ENCODE measurements at places on chromosomes 11 and 22.

GRCh38 chr11:130006929-130007328 is 4.3 kb upstream of the PRDM10 start:
- H3K27ac ChIP-seq: no peak overlapping the region
- H3K27me3 ChIP-seq: no peaks in the 10 kb centered on the region
- no peaks in the 10 kb centered on the region for H3K4me1 ChIP-seq
- no peak overlapping the region for H3K4me3 ChIP-seq
- DNase-seq: no peak
- no peaks in the 10 kb centered on the region for H3K36me3 ChIP-seq

DNA sequence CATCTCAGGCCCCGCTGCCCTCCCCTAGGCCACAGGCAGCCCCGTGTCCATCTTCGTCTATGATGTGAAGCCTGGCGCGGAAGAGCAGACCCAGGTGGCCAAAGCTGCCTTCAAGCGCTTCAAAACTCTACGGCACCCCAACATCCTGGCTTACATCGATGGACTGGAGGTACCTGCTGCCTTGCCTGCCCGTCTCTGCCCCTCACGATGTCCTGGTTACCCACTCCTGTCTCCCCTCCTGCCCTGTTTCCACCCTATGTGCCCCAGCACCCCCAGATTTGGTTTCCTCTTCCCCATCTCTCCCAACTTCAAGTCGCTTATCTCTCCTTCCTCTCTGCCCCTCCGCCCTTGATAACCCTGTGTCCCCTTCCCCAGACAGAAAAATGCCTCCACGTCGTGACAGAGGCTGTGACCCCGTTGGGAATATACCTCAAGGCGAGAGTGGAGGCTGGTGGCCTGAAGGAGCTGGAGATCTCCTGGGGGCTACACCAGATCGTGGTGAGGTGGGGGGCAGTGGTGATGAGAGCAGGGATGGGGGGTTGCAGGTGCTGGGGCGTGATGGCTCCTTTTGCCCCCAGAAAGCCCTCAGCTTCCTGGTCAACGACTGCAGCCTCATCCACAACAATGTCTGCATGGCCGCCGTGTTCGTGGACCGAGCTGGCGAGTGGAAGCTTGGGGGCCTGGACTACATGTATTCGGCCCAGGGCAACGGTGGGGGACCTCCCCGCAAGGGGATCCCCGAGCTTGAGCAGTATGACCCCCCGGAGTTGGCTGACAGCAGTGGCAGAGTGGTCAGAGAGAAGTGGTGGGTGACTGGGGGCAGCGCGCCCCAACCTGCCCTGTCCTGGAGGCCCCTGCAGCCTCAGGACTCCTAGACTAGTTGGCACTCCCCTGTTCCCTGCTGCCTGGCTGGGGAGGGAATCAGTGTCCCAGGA is 930 bp downstream of the SCYL1 start:
- peaks cover 18% of the 10 kb centered on the region for H3K4me1 ChIP-seq
- H3K36me3 ChIP-seq: peaks cover 41% of the 10 kb centered on the region
- H3K4me3 ChIP-seq: peak overlapping the region; percentile 90
- no peaks in the 10 kb centered on the region for H3K27me3 ChIP-seq
- peak overlapping the region; percentile 95 for H3K27ac ChIP-seq
- DNase-seq: no peak

GRCh38 chr22:45053094-45053493 is 43.3 kb upstream of the PHF21B start:
- H3K27me3 ChIP-seq: no peaks in the 10 kb centered on the region
- no peaks in the 10 kb centered on the region for H3K36me3 ChIP-seq
- DNase-seq: no peak
- H3K4me3 ChIP-seq: no peak overlapping the region
- H3K4me1 ChIP-seq: no peaks in the 10 kb centered on the region

DNA sequence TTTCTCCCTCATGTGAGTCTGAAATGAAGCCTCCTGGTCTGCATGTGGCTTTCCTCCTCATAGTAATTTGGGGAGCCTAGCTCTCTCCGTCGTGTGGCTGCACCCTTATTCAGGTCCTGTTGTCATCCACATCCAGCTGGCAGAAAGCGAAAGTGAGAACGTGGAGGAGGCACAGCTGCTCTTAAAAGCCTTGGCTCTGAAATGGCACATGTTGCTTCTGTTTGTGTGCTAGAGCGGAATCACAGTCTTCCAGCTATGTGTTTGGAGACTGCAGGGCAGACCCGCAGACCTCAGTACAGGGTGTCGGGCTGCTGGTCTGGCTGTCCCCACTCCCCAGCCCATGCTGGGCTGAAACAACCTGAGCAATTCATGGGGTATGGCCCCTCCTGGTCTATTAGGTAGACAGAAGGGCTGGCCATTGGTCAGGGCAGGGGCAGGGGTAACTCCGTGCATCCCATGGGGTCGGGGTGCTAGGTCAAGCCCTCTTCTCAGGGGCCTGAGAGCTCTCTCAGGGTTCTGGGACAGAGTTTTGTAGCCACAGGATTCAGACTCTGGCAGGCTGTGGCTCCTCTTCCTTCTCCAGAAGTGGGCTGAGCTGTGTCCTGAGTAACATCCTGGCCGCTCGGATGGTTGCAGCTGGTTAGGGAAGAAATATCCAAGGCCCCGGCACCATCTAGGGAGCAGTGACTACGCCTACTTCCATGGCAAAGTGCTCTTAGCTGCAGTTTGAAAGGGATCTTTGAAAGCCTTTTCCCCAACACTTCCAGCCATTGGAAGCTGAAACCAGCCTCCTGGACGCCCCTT is 50.6 kb downstream of the C11orf96 start:
- H3K36me3 ChIP-seq: no peaks in the 10 kb centered on the region
- H3K4me1 ChIP-seq: peaks cover 25% of the 10 kb centered on the region
- no peaks in the 10 kb centered on the region for H3K27me3 ChIP-seq
- H3K27ac ChIP-seq: peak overlapping the region; percentile 79
- H3K4me3 ChIP-seq: peak overlapping the region; percentile 40

GRCh38 chr11:65895482-65895981 is 4.7 kb downstream of the FOSL1 start:
- H3K4me1 ChIP-seq: peaks cover 38% of the 10 kb centered on the region
- no peaks in the 10 kb centered on the region for H3K27me3 ChIP-seq
- peak overlapping the region; percentile 21 for H3K27ac ChIP-seq
- DNase-seq: no peak

- no peak for DNase-seq
- no peaks in the 10 kb centered on the region for H3K27me3 ChIP-seq
- H3K27ac ChIP-seq: no peak overlapping the region
- no peaks in the 10 kb centered on the region for H3K36me3 ChIP-seq
Observed at GRCh38 chr22:27219036-27219435, 561.6 kb downstream of the MIAT start.

DNA sequence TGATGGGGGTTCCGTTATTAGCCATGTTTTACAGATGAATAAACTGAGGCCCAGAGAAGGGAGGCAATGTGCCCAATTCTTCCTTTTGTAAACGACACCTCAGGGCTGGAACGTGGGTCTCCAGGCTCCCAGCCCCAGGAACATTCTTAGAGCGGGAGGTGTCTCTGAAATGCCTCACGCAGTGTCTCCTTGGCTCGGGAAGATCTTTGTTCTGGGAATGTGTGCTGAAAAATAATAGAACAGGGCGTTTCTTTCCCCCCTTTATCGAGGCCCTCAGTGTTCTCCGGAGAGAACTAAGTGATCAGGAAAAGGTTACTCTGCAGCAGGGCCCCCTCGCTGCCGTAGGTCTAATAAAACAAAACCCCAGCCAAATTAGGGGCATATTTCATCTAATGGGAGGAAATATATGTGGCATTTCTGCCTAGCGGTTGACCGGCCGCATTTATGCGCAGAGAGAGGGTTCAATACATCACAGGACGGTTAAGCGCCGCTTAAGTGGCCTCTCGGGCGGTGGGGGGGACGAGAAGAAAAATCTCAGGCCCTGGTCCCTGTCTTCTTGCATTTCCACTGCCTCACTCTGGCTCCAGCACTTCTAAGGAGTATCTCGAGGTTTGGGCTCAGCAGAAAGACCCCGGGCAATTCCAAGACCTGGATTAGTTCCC is 564.3 kb downstream of the MN1 start:
- H3K27me3 ChIP-seq: no peaks in the 10 kb centered on the region
- no peak for DNase-seq
- no peak overlapping the region for H3K27ac ChIP-seq
- no peak overlapping the region for H3K4me3 ChIP-seq

DNA sequence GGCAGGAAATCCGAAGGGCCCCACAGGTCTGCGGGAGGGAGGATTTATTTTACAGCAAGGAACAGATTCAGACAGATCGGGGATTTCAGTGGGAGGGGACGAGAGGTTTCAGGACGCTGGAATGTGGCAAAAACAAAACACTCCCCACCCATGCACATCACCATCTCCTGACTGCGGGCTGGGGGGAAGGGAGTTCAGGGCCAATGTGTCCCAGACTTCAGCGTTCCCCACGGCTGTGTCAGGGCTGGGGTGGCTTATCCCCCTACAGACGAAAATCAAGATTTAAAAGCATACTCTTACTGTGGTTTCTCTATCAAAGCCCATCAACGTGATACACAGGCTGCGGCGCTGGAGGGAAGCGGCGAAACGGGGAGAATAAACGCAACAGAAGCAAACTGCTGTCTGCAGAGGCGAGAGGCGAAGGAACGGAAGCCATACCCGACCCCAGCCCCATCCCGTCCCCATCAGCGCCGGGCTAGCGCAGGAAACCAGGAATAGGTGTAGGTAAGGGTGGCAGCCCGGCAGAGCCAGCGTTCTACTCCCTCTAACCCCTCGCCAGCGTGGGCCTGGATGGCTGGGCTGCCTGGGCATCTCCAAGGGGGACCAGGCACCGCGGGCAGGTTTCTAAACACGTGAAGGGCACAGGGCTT is 2.7 kb downstream of the TENM4 start:
- peak; percentile 69 for DNase-seq
- H3K27me3 ChIP-seq: no peaks in the 10 kb centered on the region
- peak overlapping the region; percentile 87 for H3K27ac ChIP-seq
- H3K4me1 ChIP-seq: no peaks in the 10 kb centered on the region
- H3K4me3 ChIP-seq: peak overlapping the region; percentile 73
- no peaks in the 10 kb centered on the region for H3K36me3 ChIP-seq

Measured in ascending aorta (tissue), 2 donors.